ENCODE measurements at places on chromosomes 2 and 18.
A peak's percentile ranks its signal among the peaks of the same experiment; 100 is the strongest.

DNA sequence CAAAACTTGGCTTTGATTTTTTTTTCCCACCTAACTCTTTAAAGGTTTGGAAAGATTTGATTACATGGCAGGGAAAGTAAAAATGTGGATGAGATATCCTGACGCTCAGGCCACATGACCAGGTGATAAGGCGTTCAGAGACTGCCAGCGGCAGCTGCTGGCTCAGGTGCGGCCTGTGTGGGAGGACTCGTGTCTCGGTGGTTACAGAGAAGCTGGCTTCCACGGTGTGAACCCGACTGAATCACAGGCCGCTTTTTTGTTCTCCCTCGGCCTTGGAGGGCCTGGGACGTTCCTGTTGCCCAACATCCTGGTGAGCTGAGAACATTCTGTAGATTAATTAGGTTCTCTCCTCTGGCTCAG is 124.2 kb upstream of the ZNF516 start:
- DNase-seq = peak; percentile 31

- no peak for DNase-seq
Observed at GRCh38 chr2:28627722-28628480, 123.7 kb upstream of the PPP1CB start.

GRCh38 chr2:197950724-197951123 is 146.3 kb downstream of the PLCL1 start:
- DNase-seq = no peak

GRCh38 chr2:20225294-20226151 is 593 bp upstream of the SDC1 start:
- DNase-seq = no peak

DNA sequence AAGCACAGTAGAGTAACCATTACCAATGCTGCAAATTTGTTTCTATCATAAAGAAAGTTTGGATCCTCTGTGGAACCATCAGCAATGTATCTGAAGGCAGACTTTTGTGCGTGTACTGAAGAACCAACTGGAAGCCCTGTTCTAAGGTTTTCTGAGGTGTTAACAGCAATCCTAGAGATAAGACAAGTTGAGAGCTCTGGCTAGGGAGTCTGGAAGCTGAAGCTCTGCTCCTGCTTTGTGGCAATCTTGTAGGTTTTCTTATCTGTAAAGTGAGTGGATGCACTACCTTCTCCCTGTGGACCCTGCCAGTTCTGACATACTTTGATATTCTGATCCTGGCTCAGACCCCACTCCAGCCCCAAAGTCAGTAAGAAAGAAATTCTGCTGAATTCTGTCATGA is 171.2 kb upstream of the SLC14A2 start:
- DNase-seq = no peak

Data from inflammatory macrophage treated with lipopolysaccharide for 4 hours (primary cell).